NCI-H524 treated with DMSO at 0.1 percent for 48 hours (cell line): ENCODE measurements at places on chromosomes 2 and 18.

GRCh38 chr2:157322432-157322831 lies 3.2 kb downstream of the ERMN start:
- no peak for DNase-seq

DNA sequence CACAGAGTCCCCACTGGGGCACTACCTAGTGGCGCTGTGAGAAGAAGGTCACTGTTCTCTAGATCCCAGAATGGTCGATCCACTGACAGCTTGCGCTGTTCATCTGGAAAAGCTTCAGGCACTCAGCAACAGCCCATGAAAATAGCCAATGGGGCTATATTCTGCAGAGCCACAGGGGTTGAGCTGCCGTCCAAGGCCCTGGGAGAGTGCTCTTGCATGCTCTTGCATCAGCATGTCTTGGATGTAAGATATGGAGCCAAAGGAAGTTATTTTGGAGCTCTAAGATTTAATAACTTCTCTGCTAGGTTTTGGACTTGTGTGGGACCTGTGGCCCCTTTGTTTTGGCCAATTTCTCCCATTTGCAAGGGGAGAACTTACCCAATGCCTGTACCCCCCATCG lies 164.7 kb upstream of the HNMT start:
- DNase-seq, result no peak

DNA sequence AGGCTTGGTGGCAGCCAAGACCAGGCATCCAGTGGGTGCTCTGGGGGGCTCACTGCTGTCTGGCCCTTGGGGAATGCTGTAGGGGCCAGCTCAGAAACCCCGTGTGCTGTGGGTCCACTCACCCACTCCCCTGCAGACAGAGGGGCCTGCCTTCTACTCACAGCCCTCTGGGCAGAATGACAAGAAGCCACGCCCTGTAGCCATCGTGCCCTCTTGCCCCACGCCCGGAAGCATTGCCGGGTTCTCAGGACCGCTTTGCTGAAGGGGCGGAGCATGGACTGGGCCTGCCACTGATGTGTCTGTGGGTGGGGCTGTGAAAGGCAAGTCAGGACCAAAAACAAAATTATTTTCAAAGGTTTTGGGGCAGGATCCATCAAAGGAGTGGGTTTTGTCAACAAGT lies 27.8 kb downstream of the GLI2 start:
- DNase-seq, result no peak

- DNase-seq, result no peak
Observed at GRCh38 chr2:6955511-6956136, 38.4 kb downstream of the RNF144A start.

DNA sequence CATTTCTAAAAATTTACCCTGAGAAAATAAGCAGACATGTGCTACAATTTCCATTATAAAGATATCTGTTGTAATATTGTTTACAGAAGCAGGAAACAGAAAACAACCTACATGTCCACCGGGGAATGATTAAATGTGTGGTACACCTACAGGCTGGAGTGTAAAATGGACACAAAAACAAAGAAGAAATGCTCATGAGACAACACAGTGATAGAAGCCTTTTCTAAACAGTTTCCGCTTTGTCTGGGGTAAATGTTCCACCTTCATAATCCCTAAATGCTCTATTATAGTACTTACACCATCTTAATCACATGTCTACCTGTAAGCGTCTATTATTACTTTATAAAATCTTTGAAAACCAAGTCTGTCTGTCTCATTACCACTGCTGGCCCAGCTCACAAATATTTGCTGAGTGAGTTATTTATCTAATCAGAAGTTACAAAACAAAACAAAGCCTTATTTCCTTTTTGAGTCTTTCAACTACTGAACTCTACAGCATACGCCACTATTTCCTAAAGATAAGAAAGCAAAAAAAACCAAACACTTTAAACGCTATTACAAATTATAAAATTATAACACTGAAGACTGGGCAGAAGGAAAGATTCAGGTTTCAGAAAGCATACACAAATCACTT lies 95.3 kb downstream of the PIGN start:
- DNase-seq, result no peak

- DNase-seq, result no peak
Observed at GRCh38 chr18:59354731-59355130, 4.3 kb downstream of the LMAN1 start.

- DNase-seq, result no peak
Observed at GRCh38 chr2:28589746-28590463, 94.0 kb downstream of the PLB1 start.

DNA sequence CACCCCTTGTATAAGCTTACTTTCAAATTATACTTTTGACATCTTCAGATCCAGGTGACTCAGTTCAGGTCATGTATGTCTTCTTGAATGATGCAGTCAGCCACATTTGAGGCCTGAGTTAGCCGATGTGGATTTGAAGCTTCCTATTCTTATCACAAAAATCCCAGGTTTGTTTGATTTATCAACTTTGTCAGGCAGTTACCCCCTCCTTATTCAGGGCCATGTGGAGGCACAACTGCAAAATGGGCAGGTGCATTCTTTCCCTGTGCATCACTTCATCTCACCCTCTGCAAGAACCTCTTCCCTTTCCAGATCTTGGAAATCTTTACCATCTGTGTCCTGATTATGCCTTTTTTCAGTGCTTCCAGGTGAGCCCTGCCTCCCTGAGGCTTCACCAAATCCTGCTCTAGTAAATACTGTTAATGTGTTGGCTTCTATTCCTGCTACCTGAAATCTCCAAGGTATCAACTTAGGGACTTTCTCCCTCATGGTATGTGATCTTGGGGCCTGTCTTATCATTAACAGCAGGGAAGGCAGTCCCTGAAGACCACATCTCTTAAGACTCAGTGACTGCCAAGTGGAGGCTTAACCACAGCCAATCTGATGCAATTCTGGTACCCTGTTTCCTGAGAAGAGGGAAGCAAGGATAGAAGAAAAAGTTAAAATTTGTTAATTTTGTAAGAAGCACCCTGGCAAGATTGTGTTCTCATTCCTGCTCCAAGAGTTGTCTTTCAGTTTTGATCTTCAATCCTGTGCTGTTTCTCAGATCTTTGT lies 9.4 kb upstream of the ARHGAP28 start:
- DNase-seq, result no peak

GRCh38 chr2:46146866-46147502 lies 150.2 kb upstream of the EPAS1 start:
- DNase-seq, result no peak

DNA sequence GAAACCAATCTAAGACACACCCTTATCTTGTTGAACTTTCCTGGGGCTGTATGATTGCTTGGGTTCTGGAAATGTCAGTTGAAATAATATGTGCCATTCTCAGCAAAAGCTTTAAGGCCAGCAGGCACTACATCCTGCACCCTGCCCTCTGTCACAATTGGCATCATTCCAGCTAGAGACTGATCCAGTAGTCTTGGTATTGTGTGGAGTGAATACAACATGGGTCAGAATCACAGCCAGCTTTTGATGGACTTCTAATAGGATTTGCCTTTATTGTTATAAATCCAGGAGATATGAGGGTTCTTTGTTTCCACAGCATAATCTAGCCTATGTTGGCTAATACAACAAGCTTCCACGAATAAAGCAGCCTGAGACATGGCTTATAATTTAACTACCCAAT lies 617.0 kb upstream of the CDH2 start:
- DNase-seq, result no peak

- DNase-seq, result no peak
Observed at GRCh38 chr18:37306432-37306831, 259.2 kb downstream of the CELF4 start.

DNA sequence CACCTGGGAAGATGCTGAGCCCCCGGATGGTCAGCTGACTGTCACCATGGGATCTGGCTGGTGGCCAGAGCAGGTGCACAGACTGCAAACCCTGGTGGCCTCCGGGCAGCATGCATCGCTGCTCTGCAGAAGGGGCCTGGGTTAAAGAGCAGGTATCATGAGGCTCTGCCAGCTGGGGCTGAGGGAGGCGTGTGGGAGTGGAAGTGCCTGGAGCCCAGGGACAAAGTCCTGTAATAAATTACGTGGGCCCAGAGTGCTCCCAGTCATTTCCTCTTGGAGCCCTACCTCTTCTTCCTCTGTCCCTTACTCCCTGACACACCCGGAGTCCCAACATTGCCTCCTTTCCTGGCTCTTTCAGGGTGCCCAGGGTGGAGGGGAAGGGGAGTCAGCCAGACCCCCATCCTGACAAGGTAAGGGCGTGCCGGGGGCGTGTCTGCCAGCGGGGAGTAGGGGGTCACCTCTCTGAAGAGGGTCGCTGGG lies at the start of gene MYO7B:
TSS of gene MYO7B (plus strand) at position 262 of the 480 bp plus-strand sequence. CDS start 24,040 bp downstream, outside the sequence.
- no peak for DNase-seq

- no peak for DNase-seq
Observed at GRCh38 chr18:46711444-46711863, 45.4 kb downstream of the ST8SIA5 start.

DNA sequence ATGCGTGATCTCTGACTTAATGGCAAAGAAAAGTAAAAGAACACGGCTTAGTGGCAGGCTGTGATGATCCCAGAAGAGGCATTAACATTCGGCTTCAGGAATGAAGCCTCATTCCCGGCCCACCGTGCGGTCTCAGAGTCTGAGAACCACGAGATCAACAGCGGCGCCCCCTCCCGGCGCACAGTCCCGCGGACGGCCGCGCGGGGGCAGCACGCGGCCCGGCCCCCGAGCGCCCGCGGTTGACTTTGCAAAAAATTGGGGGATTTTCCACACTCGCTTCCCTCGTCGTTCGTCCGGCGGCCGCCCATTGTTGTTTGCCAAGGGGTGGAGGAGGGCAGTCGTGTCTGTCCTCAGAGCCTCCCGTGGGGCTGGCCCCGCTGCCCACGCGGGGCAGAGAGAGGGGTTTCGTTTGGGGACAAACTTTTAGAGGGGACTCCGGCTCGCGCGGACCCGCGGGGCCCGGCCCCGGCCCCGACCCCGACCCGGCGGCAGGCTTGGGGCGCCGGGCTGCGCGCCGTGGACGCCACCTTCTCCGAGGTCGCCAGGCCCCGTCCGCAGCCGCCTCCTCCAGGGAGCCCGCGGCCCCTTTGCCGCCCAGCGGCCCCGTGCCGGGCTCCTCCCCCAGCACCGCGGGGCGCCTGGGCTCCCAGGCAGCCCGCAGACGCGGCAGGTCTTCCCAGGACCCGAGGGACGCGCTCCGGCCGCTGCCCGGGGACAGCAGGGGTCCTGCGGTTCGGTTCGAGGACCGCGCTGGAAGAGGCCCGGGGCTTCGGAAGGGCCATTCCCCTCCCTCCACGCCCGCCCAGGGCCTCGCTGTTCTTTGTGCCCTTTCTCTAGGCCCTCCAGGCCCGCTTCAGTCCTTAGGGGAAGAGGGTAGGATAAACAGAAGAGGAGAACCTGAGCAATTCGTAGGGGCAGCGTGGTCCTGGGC lies 3.4 kb upstream of the HS6ST1 start:
- DNase-seq, result no peak

- DNase-seq, result no peak
Observed at GRCh38 chr18:2536063-2536462, 35.2 kb downstream of the METTL4 start.
